ENCODE measurements at places on chromosomes 3 and 15. TPM values are rescaled to one million over a fixed set of nuclear protein-coding genes. Genes with fewer than 3 reads are reported as not detected.

Gene C3orf33
- 2.7 TPM for total RNA-seq

Gene ZBED2
- 0.39 TPM for total RNA-seq

Gene IL5RA
- not detected for total RNA-seq

Gene CMTM8
- total RNA-seq = 3.3 TPM

Gene PODXL2
- total RNA-seq = 5.0 TPM

Gene ABHD5
- total RNA-seq = 19.7 TPM

Gene MYO5C
- total RNA-seq = not detected

Gene CLRN1
- total RNA-seq = not detected

Gene LMAN1L
- not detected for total RNA-seq

Gene ASB14
- total RNA-seq = not detected

Gene FANCD2OS
- total RNA-seq = not detected

Gene GP9
- total RNA-seq = not detected

Gene ADAMTS17
- not detected for total RNA-seq

Gene APOD
- total RNA-seq = 7.9 TPM

Gene GMPPB
- total RNA-seq = 69.7 TPM

Gene GALK2
- 51.7 TPM for total RNA-seq

Gene GOLGA8F
- not detected for total RNA-seq

Gene SCAANT1
- total RNA-seq = not detected

Gene NEK10
- total RNA-seq = not detected

Gene NPAP1
- not detected for total RNA-seq

Gene GABRR3
- not detected for total RNA-seq

Gene MAGI1
- total RNA-seq = 6.4 TPM

Gene LSAMP
- 1.6 TPM for total RNA-seq

Gene CNTN4
- total RNA-seq = 2.3 TPM

Gene PP2D1
- not detected for total RNA-seq

Gene NR2F2
- total RNA-seq = 19.8 TPM

Gene PTPN9
- total RNA-seq = 21.2 TPM

Gene SH2D7
- not detected for total RNA-seq

Gene ROPN1
- total RNA-seq = not detected

Gene SPRED1
- total RNA-seq = 29.0 TPM

Gene DALRD3
- 34.3 TPM for total RNA-seq

Gene CCR5
- not detected for total RNA-seq

Gene ANKDD1A
- 8.7 TPM for total RNA-seq

Gene C3orf70
- 0.64 TPM for total RNA-seq

Gene TEX264
- 54.4 TPM for total RNA-seq

Gene WDR93
- under 0.01 TPM for total RNA-seq

Gene DCLK3
- total RNA-seq = not detected

Gene OR5K2
- total RNA-seq = not detected

Gene TICRR
- 6.3 TPM for total RNA-seq

Gene TP63
- 0.16 TPM for total RNA-seq

Gene TERC
- 424 TPM for total RNA-seq

Gene KLHL6
- under 0.01 TPM for total RNA-seq

Gene SOX14
- total RNA-seq = not detected

Gene FXR1
- 188 TPM for total RNA-seq

Gene KCNAB1
- total RNA-seq = 0.13 TPM

Gene SLC9C1
- 0.26 TPM for total RNA-seq

Gene SLC24A5
- total RNA-seq = not detected

Gene LIPC
- total RNA-seq = not detected

Gene PRKAR2A
- total RNA-seq = 22.0 TPM

Gene COL6A5
- not detected for total RNA-seq

Gene IGF2BP2
- 50.7 TPM for total RNA-seq

Gene ANKRD63
- total RNA-seq = not detected

All from epithelial cell of alveolus of lung (primary cell).